Cardiac septum (tissue), 1 donor: ENCODE measurements at places on chromosomes 6 and 20.

DNA sequence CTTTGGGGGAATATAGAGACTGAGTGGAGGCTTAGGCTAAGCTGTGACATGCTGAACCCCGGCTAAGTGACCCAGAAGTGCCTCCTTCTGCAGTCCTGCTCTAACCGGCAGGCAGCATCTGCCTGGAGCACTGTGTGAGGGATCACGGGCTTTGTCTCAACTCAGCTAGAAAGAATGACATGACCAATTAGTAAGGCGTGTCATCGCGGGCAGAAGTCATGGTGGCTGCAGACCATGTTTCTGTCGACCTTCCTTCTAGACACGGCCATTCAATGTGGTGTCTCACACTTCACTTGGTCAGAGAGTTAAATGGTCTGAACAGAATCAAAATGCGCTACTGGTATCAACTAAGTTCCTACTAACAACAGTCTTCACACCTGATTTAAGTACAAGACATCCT, 35.0 kb downstream of the HUS1B start:
- DNase-seq = no peak

DNA sequence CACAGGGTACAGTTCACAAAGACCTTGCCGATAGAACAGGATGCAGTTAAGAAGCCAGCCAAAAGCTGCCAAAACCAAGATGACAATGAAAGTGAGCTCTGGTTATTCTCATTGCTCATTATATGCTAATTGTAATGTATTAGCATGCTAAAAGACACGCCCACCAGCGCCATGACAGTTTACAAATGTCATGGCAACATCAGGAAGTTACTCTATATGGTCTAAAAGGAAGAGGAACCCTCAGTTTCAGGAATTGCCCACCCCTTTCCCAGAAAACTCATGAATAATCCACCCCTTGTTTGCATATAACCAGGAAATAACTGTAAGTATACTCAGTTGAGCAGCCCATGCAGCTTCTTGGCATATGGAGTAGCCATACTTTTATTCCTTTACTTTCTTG, 748.7 kb downstream of the QKI start:
- no peak for DNase-seq

GRCh38 chr20:44858606-44859360, 26.7 kb upstream of the YWHAB start:
- no peak for DNase-seq

DNA sequence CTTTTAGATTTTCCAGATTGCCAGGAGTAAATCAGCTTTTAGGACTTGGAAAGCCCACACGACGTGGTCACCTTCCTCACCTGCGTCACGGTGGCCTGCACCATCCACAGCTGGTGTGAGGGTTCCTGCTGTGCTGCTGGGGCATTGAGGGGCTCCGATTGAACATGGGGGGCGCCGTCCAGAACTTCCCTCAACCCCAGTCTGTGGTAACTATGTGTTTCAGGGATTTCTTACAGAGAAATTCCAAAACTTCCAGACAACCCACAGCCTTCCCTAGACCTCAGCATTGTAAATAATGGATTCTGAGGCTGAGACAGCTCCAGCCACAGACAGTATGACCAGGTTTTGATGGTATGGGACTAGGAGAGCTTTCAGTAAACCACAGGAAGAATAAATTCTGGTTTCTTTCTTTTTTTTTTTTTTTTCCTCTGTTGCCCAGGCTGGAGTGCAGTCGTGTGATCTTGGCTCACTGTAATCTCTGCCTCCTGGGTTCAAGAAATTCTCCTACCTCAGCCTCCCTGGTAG, 46.7 kb upstream of the IRF4 start:
- no peak for DNase-seq

- DNase-seq = no peak
These were observed 542.3 kb upstream of the JARID2 start for GRCh38 chr6:14703586-14703985.
